ENCODE measurements at places on chromosomes 5 and 9. TPM values are rescaled to one million over a fixed set of nuclear protein-coding genes. Genes with fewer than 3 reads are reported as not detected.

The NUTM2G gene
- total RNA-seq = not detected

The PCDHGA10 gene
- 6.5 TPM for total RNA-seq

The ZNF883 gene
- total RNA-seq = 3.0 TPM

The MYORG gene
- total RNA-seq = 42.0 TPM

The HTR4 gene
- 20.8 TPM for total RNA-seq

GRCh38 chr9:95874989-95875304, 544 bp upstream of the ERCC6L2 start:
- DNase-seq = peak; percentile 67
- peaks cover 20% of the 10 kb centered on the region for H3K4me1 ChIP-seq
- no peak overlapping the region for H3K27ac ChIP-seq
- no peak overlapping the region for H3K4me3 ChIP-seq

DNA sequence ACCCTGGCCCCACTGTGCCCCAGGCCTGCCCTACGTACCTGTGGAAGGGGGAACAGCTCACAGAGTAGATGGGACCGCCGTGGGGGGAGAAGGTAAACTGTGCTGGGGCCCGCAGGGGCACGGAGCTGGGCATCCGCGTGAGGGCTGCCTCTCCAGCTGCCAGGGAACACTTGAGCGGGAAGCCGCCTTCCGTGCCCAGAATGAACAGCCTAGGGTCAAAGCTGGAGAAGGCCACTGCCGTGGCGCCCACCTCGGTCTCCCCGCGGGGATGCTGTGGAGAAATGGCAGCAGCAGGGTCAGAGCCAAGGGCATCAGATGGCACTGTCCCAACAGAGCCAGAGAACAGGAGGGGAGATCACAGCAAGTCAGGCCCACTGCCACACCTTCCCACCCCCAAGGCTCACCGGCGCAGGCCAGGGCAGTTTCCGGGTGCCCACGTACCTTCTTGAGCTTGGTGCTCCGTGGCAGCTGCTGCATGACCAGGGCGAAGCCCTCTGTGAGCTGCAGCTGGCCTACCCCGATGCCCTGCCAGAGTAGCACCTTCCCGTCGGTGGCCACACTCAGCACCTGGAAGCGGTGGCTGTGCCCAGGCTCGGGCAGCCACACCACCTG, 21.9 kb downstream of the DYNC2I2 start:
- H3K36me3 ChIP-seq = peaks cover 14% of the 10 kb centered on the region
- H3K4me1 ChIP-seq = peaks cover 22% of the 10 kb centered on the region
- H3K4me3 ChIP-seq = no peak overlapping the region
- peak overlapping the region; percentile 85 for H3K27ac ChIP-seq
- no peak for DNase-seq
- no peaks in the 10 kb centered on the region for H3K27me3 ChIP-seq

GRCh38 chr5:104456122-104456521, 893.5 kb upstream of the NUDT12 start:
- no peaks in the 10 kb centered on the region for H3K27me3 ChIP-seq
- H3K27ac ChIP-seq = no peak overlapping the region
- no peaks in the 10 kb centered on the region for H3K36me3 ChIP-seq
- no peak for DNase-seq

DNA sequence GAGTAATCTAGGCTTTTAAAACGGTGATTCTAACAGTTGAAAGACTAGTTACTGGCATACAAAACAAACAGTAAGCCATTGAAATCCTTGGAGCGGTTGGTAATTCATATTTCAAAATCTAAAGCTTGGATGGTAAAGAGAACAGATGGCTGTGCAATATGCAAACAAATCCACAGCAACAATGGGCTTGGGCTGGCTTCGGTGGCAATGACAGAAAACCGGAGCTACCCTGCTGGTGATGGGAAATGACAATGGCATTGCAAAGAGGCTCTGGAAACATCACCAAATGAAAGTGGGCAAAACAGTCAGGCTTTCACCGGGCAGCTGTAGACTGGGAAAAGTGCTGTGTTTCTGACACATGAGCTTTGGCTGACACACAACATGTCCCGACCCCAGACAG, 42.2 kb downstream of the MED27 start:
- H3K4me1 ChIP-seq = no peaks in the 10 kb centered on the region
- H3K27me3 ChIP-seq = no peaks in the 10 kb centered on the region
- no peak overlapping the region for H3K27ac ChIP-seq
- no peak for DNase-seq

DNA sequence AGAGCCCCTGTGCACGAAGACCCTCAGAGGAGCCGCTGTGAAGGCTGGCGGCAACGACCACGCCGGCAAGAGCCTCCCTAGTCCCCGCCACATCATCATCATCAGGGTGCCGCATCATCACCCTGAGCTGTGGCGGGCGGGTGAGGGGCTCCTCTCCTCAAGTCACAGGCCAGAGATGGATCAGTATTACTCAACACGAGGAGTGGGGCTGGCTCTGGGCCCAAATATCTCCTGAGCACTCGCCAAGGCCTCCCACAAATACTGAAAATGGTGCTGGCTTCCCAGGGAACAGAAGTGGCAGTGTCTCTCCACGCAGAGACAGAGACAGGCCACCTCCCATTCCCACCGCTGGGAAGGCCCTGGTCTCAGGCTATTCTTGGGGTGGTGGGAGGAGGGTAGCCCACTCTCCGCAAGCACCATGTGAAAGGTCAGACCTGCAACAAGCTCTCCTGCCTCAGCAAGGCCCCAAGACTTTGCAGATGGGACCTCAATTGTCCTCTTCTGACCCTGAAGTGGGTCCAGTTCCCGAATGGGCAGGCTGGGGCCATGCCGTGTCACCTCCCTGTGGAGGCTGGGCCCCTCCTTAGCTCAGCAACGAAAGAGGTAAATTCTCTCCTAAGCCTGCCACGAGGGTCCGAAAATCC, 39.3 kb upstream of the ZNF354A start:
- no peaks in the 10 kb centered on the region for H3K4me1 ChIP-seq
- H3K27ac ChIP-seq = no peak overlapping the region
- DNase-seq = no peak
- H3K27me3 ChIP-seq = no peaks in the 10 kb centered on the region
- H3K36me3 ChIP-seq = no peaks in the 10 kb centered on the region

DNA sequence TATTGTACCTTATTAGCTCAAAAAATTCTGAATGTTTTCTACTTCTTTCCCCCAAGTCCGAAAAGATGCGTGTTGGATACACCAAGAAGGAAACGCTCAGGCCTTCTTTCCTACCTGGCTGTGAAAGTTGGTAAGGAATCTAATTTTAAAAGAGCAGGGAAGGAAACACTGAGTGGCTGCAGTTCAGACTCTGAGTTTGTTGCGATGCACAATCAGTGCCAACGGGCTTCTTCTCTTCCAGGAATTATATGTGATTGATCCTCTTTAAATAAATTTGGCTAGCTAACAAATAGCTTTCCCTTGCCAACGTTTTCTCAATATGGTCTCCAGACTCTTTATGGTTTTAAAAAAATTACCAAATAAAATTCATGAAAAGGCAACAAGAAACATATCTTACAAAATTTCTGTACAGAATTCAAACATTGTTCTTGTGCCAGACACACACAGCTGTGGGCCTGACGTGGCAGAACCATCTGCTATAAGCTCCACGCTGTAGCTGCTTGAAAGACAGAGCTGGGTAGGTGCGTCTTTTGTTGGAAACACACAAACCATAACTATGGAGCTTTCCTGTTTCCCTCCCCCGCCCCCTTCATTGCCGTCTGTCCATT, 493.1 kb downstream of the ZNF608 start:
- H3K27ac ChIP-seq = no peak overlapping the region
- H3K36me3 ChIP-seq = no peaks in the 10 kb centered on the region
- no peak for DNase-seq

GRCh38 chr5:102991802-102992201, 128.1 kb downstream of the GIN1 start:
- no peaks in the 10 kb centered on the region for H3K36me3 ChIP-seq
- no peak for DNase-seq
- H3K4me1 ChIP-seq = no peaks in the 10 kb centered on the region
- H3K4me3 ChIP-seq = no peak overlapping the region
- H3K27ac ChIP-seq = no peak overlapping the region

DNA sequence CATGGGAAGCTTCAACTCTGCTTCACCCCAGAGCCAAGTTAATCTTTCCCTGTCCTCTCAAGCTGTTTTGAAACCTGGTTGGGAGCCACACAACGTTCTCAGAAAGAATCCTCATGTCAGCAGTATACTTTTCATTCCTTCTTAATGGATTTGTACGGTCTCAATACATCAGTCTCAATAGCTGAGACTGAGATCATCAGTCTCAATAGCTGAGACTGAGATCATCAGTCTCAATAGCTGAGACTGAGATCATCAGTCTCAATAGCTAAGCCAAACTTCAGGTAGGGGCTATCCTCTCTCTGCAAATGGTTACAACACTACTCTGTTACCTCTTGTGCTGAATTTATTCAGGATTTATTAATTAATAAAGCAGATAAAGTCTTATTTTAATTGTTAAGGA, 1317.4 kb upstream of the CDH9 start:
- no peak overlapping the region for H3K4me3 ChIP-seq
- H3K36me3 ChIP-seq = no peaks in the 10 kb centered on the region
- DNase-seq = no peak
- no peaks in the 10 kb centered on the region for H3K4me1 ChIP-seq
- no peaks in the 10 kb centered on the region for H3K27me3 ChIP-seq

All from transverse colon (tissue), 4 donors.